ENCODE measurements at places on chromosomes 3 and 15. TPM values are rescaled to one million over a fixed set of nuclear protein-coding genes. Genes with fewer than 3 reads are reported as not detected.

The NEK4 gene
- 30.7 TPM for total RNA-seq

The ACTRT3 gene
- 2.2 TPM for total RNA-seq

The TYRO3 gene
- total RNA-seq, result 0.89 TPM

The SUSD5 gene
- 4.0 TPM for total RNA-seq

The PLSCR2 gene
- not detected for total RNA-seq

The TIMP4 gene
- total RNA-seq, result 9.9 TPM

The STRIT1 gene
- not detected for total RNA-seq

The SCAMP5 gene
- 8.8 TPM for total RNA-seq

The PLSCR4 gene
- total RNA-seq, result 22.2 TPM

The NTRK3 gene
- 18.2 TPM for total RNA-seq

The NGRN gene
- 24.0 TPM for total RNA-seq

The KNG1 gene
- total RNA-seq, result not detected

The DGKG gene
- total RNA-seq, result 26.3 TPM

The ADAMTS7 gene
- total RNA-seq, result 6.2 TPM

The ROBO2 gene
- 1.3 TPM for total RNA-seq

The BCHE gene
- total RNA-seq, result 1.3 TPM

The SLC28A2 gene
- 4.9 TPM for total RNA-seq

The SAMD7 gene
- total RNA-seq, result not detected

The KBTBD13 gene
- not detected for total RNA-seq

The PLA1A gene
- total RNA-seq, result not detected

The SELENOK gene
- 53.1 TPM for total RNA-seq

The LRRN1 gene
- total RNA-seq, result not detected

The CYP11A1 gene
- not detected for total RNA-seq

The NMNAT3 gene
- 24.9 TPM for total RNA-seq

The SLC22A13 gene
- 0.73 TPM for total RNA-seq

The NANOGP8 gene
- total RNA-seq, result not detected

The FRMD5 gene
- total RNA-seq, result 2.3 TPM

The IGSF11 gene
- total RNA-seq, result 9.5 TPM

The OR5K4 gene
- not detected for total RNA-seq

The DNAJB8 gene
- total RNA-seq, result not detected

The CCDC54 gene
- total RNA-seq, result not detected

The GPR62 gene
- total RNA-seq, result not detected

The MOBP gene
- total RNA-seq, result not detected

The C3orf70 gene
- 20.4 TPM for total RNA-seq

The SUCLG2 gene
- total RNA-seq, result 133 TPM

The CD200 gene
- 50.0 TPM for total RNA-seq

The ARHGEF26 gene
- 21.4 TPM for total RNA-seq

The MUSTN1 gene
- 4.5 TPM for total RNA-seq

The CHRNA5 gene
- not detected for total RNA-seq

The RASA2 gene
- 26.1 TPM for total RNA-seq

The DPPA2 gene
- not detected for total RNA-seq

The STXBP5L gene
- 0.58 TPM for total RNA-seq

The IGF2BP2 gene
- total RNA-seq, result 4.0 TPM

The HESX1 gene
- total RNA-seq, result not detected

The COX5A gene
- total RNA-seq, result 128 TPM

The GOLGA6D gene
- 0.18 TPM for total RNA-seq

The RBP2 gene
- total RNA-seq, result not detected

The SLC28A1 gene
- not detected for total RNA-seq

The MED12L gene
- 1.3 TPM for total RNA-seq

The NKTR gene
- 76.5 TPM for total RNA-seq

The MCF2L2 gene
- total RNA-seq, result 0.14 TPM

The TMEM45A gene
- total RNA-seq, result 0.72 TPM

The TUSC7 gene
- total RNA-seq, result not detected

The CHRD gene
- total RNA-seq, result 9.2 TPM
